ENCODE measurements at places on chromosomes 3 and 15.

- DNase-seq: no peak
Measured at GRCh38 chr15:69609176-69609575, 156.6 kb downstream of the RPLP1 start.

DNA sequence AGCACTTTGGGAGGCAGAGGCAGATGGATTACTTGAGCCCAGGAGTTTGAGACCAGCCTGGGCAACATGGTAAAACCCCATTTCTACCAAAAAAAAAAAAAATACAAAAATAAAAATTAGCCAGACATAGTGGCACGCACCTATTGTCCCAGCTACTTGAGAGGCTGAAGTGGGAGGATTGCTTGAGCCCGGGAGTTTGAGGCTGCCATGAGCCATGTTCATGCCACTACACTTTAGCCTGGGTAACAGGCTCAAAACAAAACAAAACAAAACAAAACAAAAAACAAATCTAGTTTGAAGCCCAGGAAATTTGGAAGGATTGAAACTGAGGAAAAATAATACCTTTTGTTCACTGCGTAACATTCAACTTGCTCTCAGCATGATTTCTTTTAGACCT lies 16.6 kb downstream of the TMOD3 start:
- DNase-seq: no peak

GRCh38 chr3:24320601-24321000 lies 174.0 kb downstream of the THRB start:
- DNase-seq: no peak

- no peak for DNase-seq
Measured at GRCh38 chr3:101942356-101942755, 93.0 kb downstream of the NFKBIZ start.

GRCh38 chr3:39350714-39351113 lies 21.2 kb downstream of the CCR8 start:
- no peak for DNase-seq

- no peak for DNase-seq
Measured at GRCh38 chr3:151218136-151218535, 15.1 kb upstream of the GPR171 start.

DNA sequence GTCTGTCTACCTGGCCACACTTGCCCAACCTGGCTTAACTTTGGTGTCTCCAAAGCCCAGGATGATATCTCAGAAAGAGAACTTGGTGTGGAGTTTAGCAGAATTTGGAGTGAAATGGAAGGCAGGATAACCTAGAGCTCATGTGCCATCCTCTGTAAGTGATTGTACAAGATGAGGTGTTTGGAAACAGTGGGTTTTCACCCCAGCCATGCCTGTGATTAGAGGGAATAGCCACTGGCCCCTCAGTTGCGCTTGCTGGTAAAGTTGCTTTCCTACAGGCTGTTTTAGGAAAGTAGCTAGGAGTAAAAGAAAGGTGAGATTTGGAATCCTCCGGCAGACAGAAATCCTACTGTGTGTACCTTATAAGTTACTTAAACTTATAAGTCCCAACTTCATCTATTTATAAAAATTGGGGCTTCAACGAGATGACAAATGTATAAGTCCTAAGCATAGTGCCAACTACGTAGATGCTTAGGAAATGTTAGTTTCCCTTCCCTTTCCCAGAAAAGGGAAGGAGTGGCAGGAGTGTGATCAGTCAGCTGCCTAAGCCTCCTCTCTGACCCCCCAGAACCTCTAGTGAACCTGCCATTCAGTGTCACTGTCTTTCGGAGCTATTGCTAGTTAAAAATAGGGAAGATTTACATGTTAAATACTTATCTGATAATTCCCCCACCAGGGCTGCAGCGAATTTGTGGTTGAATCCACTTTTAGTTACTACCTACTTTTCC lies 13.4 kb upstream of the BMF start:
- DNase-seq: no peak
